NCI-H146 (cell line): ENCODE measurements at places on chromosomes 11 and 22.
A peak's percentile ranks its signal among the peaks of the same experiment; 100 is the strongest.

DNA sequence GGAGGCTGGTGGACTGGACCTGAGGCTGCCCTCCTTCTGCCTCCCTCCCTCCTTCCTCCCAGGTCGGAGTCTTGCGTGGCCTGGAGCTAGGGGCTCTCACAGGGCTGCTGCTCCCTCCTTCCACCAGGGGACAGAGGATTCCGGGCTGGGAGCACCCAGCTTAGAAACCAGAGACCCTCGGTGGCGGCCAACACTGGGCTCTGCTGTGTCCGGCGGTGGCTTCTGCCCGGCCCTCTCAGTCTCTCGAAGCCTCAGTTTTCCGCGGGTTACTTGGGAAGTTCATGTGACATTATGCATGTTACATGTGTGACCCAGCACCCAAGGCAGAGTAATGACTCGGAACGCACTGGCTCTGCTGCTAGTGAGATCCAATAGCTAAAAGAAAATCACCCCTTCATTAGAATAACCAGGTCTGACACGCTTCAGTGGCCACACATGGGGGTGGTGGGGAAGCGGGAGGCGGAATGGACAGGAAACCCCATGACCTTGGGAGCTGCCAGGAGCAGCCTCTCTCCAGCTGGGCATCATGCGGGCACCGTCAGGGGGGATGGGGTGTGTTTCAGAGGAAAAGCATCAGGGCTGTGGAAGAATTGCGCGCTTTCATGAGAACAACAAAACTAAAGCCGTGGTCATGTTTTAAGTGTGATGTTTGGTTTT lies 5.9 kb upstream of the MRGPRG start:
- no peak for DNase-seq

- DNase-seq, result no peak
These were observed 816.3 kb downstream of the NTM start for GRCh38 chr11:132186699-132187098.

GRCh38 chr11:59756845-59757244 lies 1.7 kb downstream of the STX3 start:
- DNase-seq, result no peak

DNA sequence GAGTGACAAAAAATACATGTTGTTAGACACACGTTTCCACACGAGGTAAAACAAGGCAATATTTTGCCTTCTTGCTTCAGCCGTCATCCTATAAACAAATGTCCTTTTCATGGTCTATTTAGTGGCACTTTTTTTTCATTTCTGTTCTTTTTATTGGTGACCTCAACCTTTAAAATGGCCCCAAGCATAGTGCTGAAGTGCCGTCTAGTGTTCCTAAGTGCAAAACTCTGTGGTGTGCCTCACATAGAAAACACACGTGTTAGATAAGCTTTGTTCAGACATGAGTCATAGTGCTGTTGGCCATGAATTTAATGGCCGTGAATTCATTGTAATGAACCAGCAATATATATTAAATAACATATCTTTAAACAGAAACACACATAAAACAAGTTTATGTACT lies 15.6 kb downstream of the OVCH2 start:
- no peak for DNase-seq

DNA sequence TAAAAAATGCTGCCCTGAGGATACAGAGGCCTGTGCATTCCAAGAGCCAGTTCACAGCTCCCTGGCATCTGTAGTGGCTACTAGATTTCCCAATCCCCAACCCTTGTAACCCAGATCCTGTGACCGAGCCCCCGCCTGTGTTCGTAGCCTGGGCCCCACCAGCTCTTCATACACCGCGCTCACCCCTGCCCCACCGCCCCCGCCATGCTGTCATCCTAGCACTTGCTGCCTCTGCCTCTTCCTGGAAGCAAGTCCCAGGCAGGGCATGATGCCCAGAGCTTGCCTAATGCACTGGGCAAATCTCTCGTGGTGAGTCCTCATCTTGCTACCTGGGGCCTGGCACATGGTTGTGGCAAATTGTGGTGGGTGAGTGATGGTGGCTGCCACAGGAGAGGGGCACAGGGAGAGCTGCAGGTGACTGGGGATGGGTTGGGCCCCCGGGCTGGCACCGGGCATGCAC lies 7.1 kb downstream of the MGAT3 start:
- no peak for DNase-seq

- no peak for DNase-seq
These were observed 6.4 kb downstream of the MOB2 start for GRCh38 chr11:1480191-1480554.

- DNase-seq, result no peak
These were observed 12.3 kb downstream of the TNRC6B start for GRCh38 chr22:40189997-40190396.

DNA sequence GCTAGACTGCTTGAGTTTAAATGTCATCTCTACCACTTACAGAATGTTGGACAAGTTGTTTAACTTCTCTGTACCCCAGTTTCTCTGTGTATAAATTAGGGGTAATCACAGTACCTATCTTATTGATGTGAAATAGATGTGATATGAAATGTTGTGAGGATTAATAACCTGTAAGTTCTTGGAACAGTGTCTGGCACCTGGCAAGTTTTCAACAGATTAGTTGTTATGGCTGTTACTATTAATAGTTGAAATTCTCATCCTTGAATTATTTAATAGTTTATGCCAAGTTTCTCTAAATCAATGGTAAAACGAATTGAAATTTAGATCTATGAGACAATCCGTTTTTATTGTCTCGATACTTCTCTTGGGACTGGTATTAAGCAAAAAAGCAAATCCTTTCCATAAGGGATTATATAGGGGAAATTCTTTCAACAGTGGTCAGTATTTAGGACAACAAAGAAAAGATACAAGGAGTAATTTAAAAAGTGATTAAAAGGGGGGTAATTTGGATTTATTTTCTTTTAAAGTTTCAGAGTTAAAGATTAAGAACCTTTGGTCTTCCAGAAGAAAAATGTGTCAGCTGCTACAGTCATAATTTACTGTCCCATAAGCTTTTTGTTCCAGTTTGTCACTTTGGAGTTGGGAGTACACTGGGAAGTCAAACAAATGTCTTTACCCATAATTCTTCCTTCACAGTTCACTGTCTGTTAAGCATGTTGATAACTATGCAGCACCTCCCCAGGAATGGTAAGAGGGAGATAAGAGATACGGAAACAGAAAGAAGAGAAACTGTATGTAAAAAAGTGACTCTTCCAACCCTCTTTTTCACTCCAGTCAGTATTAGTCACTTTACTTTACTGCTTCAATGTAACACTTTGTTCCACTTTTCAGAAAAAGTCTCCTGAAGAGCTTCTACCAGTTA lies 13.2 kb downstream of the PDE3B start:
- no peak for DNase-seq

DNA sequence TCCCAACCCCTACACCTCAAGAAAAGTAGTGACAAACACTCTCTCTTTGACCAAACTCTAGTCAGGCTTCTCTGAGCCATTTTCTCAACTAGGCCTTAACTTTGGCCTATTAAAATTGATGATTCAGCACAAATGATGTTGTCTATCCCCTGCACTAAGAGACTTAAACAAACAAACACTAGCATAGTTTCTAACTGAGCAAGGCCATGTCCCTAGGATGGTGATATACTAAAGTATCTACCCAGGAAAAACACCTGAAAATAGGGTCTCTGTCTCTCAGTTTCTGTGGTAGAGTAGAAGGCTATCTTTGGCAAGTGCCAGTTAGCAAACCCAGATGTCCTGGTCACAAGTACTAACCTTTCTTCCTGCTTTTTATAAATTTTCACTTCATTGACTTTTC lies 219.7 kb upstream of the ANO3 start:
- DNase-seq, result no peak

GRCh38 chr11:86101941-86102407 lies 33.1 kb upstream of the PICALM start:
- peak; percentile 1 for DNase-seq

- DNase-seq, result peak; percentile 30
These were observed 8.6 kb downstream of the C11orf91 start for GRCh38 chr11:33692013-33692504.

- peak; percentile 38 for DNase-seq
These were observed 193.2 kb upstream of the PLET1 start for GRCh38 chr11:112453601-112454577.

DNA sequence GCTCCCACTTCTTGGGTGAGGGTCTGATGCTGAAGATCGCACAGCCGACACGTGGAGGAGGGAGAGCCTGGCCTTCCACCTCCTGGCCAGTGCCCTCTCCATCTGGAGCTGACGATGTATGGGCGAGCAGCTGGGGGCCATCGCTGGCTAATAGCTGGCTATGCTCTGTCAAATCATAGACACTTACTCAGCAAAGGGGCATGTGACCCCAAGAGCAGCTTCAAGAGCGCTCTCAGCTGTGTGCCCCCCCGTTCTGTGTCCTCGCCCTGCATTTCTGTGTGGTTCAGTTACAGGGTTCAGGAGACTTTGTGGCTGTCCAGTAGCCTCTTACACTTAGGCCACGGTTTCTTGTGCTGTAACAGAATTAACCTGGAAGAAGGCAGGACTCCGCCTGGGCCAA lies 26.4 kb downstream of the FBLN1 start:
- DNase-seq, result no peak

- no peak for DNase-seq
These were observed 1.5 kb downstream of the ASPHD2 start for GRCh38 chr22:26430600-26430999.

GRCh38 chr11:36460220-36460619 lies 49.9 kb downstream of the TRAF6 start:
- DNase-seq, result no peak

DNA sequence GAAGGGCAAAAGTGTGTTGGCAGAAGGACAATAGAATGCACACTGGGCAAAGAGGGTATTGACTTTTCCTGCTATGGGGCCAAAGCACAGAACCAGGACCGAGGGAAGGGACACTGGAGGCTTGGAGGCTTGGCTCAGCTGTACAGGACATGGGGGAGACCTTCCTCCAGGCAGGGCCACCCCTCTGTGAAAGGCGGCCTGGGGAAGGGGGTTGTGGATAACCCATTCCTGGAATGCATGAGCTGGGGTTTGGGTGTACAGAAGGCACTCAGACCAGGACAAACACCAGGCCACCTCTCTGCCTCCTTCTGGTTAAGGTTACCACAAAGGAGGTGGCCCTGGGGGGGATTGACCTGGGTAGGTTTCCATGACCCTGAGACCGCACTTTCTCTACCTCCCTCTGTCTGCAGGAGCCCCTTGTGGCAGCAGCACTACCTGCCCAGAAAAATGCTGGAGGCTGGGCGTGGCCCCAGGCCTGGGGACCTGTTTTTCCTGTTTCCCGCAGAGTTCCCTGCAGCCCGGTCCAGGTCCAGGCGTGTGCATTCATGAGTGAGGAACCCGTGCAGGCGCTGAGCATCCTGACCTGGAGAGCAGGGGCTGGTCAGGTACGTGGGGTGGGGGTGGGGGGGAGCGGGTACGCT lies 9.6 kb downstream of the P2RY2 start:
- DNase-seq, result peak; percentile 59

DNA sequence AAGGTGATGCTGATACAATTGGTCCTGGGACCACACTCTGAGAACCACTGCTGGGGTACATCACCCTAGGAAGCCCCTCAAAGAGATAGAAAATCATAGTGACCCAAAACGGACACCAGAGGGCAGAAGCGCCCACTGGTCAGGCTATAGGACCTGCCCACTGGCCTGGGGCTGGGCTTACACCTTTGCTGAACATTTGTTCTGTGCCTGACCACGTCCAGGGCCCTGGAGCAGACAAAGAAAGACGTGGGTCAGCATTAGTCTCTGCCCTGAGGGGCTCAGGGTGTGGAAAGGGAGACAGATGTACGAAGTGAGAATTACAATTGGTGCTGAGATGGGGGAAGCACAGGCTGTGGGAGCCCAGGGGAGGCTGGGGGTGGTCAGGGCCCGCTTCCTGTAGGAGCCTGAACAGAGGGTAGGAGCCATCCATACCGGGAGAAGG lies 14.4 kb upstream of the SERPINH1 start:
- peak; percentile 74 for DNase-seq

GRCh38 chr11:2428322-2428795 lies 16.0 kb downstream of the TRPM5 start:
- peak; percentile 55 for DNase-seq

GRCh38 chr11:126072141-126072741 lies 9.6 kb upstream of the CDON start:
- peak; percentile 89 for DNase-seq

DNA sequence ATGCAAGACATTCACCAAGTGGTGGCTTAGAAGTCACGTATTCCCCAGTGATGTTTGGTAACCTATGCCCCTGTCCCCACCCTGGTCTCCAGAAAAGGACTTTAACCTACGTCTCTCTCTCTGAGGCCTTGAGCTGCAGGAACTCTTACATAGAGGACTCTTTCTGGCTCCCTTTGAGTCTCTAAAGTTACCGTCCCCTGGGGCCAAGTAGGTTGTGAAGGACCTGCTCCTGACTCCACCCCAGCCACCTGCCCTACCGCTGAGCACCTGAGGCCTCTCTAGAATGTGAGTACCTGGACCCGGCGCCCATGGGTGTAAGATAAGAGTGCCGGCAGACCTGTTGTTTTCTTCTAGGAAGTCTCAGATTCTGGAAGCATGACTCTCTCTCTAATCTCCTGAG lies 95.4 kb downstream of the TIMP3 start:
- DNase-seq, result no peak

GRCh38 chr22:23151827-23152226 lies 6.5 kb downstream of the RAB36 start:
- no peak for DNase-seq

DNA sequence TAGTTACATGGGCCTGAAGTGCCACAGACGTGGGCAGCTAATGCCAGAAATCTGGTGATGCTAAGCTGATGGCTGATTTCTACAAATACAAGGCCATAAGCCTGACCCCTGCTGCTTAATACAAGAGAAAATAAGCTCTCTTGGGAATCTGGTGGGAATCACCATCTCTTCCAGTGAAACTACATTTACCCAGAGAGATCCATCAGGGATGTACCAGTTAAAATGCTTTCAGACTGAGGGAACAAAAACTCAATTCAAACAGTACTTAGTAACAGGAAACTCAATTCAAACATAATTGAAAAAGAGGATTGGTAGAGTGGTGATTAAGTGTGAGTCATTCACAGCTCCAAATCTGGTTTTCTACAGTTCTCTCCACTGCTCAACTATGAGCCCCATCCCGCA lies 1.7 kb upstream of the CAVIN3 start:
- DNase-seq, result peak; percentile 78

DNA sequence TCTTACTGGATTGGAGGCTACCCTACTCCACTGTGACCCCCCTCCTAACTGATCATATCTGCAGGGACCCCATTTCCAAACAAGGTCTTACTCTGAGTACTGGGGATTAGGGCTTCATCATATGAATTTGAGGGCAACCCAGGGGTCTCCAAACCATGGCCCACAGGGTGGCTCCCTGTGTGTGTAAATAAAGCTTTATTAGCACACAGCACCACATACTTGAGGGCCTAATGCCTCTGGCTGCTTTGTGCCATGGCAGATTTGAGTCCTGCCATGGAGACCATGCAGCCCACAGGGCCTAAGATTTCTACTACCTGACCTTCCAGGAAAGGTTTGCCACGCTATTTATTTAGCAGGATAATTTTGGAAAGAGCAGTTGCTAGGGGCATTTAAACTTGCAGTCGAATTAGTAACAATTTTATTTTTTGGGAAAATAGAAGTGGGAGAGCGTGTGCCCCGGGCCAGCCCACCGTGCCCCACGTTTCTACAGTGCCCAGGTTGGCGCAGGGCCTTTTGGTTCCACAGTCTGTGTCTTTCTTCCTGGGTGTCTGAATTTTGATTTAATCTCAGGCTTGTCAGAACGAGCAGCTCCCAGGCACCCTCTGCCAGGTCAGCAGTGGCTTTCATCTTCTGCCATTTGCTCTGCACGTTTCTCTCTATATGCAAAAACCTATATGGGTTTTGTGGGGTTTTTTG lies 92.3 kb downstream of the KCNQ1 start:
- no peak for DNase-seq
